ENCODE measurements at places on chromosomes 6 and 20. TPM values are rescaled to one million over a fixed set of nuclear protein-coding genes. Genes with fewer than 3 reads are reported as not detected.

GRCh38 chr6:4941782-4942672 lies 61.8 kb downstream of the RPP40 start:
- DNase-seq: no peak

The PLCB4 gene
- total RNA-seq: 52.9 TPM

DNA sequence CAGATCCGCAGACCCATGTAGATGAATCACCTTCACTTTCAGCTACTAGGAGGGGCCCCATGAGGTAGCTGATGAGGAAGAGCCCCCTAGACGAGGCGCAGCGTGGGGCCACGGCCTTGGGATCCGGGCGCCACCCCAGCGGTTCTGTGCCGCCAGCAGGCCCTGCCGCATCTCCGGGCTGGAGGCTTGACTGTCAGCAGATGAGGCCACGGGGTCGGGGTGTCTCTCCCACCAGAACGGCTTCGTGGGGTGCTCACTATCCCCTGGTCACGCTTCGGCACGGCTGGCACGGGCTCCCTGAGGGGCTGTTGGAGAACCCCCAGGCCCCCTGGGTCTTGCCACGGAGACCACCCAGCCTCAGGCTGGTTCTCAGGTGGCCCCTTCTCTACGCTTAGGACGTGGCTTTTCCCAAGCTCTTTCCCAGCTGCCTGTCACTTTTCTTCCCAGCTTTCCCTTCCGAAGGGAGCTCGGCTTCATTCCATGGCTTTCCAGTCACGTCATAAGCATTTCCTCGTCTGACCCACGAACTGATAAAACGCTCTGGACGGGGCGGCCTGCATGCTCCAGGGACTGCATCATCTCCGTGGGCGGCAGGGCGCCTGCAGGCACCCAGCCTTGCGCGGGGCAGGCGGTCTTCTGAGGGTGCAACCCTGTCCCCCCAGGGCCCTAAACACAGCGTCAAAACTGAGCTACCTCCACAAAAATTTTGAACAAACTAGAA lies 85.9 kb downstream of the THBS2 start:
- no peak for DNase-seq

DNA sequence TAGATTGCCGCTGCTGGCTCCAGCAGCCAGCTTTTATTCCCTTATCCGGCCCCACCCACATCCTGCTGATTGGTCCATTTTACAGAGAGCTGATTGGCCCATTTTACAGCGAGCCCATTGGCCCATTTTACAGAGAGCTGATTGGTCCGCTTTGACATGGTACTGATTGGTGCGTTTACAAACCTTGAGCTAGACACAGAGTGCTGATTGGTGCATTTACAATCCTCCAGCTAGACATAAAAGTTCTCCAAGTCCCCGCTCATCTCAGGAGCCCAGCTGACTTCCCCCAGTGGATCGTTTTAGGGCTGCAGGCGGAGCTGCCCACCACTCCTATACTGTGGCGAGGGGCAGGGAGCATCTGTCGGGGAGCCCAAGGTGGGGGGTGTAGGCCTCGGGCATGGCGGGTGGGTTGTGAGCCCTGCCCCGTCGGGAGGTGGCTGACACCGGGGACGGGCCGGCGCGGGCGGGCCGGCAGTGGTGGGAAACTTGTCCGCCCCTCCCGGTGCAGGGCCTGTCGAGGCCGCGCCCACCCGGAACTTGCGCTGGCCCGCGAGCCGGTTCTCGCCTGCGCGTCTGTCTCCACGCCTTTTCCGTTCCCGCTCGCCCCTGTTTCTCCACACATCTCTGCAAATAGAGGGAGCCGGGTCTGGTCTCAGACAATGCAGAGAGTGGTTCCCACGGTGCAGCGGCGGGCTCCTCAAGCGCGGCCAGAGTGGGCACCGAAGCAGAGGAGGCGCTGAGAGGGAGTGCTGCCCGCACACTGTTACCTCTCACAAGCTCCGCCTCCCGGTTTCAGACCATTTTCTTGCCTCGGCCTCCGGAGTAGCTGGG lies 86.1 kb upstream of the STMND1 start:
- no peak for DNase-seq

GRCh38 chr6:82875573-82876185 lies 190.0 kb downstream of the UBE3D start:
- no peak for DNase-seq

- DNase-seq: no peak
Observed at GRCh38 chr6:143601504-143601903, 76.3 kb upstream of the PHACTR2 start.

DNA sequence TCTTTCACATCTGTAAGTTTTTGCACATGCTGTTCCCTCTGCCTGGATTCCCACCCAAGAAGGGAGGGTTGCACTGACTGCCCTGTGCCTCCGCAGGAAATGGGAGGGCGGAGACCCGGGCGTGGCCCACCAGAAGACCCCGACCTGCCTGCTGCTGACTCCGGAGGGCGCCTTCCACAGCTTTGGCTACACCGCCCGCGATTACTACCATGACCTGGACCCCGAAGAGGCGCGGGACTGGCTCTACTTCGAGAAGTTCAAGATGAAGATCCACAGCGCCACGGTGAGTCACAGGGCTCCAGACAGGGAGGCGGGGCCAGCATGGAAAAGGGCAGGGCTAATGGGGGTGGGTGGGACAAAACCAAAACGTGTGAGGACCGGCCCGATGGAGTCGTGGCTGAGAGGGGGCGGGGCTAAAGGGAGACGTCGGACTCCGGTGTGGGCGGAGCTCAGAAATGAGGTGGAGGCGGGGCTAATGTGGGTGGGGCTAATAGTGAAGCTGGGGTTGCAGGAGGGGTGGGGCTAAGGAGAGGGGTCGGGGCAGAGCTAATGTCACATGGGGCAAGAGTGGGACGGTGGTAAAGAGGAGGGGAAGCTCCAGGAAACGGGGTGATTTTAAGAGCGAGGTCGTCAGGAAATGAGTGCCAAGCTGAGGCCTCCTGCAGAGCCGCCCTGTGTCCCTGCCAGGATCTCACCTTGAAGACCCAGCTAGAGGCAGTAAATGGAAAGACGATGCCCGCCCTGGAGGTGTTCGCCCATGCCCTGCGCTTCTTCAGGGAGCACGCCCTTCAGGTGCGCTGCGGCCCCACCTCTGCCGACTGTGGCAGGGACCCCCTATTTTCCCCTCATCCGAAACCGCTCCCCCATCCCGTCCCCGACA lies 12.6 kb downstream of the HSPA12B start:
- DNase-seq: peak; percentile 49

The RIPOR3 gene
- 34.1 TPM for total RNA-seq

- peak; percentile 78 for DNase-seq
Observed at GRCh38 chr20:33674294-33675135, at the start of gene NECAB3. TSS of gene NECAB3 (minus strand) at chr20:33674428. CDS start at chr20:33674352, 76 bp downstream.

The MLIP gene
- total RNA-seq: 182 TPM

GRCh38 chr20:49385465-49385864 lies 97.0 kb downstream of the KCNB1 start:
- no peak for DNase-seq

- DNase-seq: no peak
Observed at GRCh38 chr20:16284385-16285100, 288.7 kb downstream of the KIF16B start.

DNA sequence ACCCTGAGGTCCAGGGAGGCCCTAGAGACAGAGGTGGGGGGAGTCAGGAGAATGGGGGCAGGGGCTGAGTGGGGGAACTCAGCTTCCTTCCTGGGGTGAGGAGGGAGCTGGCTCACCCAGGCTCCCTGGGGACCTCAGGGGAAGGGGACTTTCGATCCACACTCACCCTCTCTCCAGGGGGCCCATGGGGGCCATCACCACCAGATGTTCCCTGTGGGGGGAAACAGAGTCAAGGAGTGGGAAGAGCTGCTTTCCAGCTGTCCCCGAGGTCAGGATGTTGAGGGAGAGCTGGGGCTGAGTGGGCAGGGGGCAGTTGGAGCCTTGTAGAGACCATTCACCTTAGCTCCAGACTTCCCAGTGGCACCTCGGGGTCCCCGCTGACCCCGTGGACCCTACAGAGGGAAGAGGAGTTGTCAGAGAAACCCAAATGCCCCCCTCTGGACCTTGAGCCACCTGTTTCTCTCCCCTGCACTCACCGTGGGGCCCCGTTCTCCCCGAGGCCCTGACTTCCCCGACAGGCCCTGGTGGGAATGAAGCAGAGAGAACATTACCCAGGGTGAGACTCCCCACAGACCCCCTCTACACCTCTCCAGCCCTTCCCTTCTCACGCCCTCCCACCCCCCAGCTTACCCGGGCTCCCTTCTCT lies 18.6 kb downstream of the COL11A2 start:
- DNase-seq: no peak

DNA sequence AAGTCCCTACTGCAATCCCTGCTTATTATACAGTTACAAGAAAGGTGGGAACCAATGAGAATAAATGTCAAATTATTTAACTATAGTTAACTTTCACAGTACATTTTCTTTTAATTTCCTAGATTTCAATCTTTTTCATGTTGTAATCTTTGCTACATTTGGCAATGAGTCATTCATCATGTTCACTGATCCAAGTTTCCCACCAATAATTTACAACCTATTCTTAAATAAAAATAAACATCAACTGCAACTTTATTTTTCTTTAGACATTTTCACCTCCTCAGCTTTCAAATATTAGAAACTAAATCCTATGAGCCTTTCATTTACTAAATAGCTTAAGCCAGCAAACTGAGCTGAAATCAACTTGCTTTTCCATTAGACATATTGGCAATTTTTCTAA lies 541.3 kb upstream of the BTBD3 start:
- no peak for DNase-seq

DNA sequence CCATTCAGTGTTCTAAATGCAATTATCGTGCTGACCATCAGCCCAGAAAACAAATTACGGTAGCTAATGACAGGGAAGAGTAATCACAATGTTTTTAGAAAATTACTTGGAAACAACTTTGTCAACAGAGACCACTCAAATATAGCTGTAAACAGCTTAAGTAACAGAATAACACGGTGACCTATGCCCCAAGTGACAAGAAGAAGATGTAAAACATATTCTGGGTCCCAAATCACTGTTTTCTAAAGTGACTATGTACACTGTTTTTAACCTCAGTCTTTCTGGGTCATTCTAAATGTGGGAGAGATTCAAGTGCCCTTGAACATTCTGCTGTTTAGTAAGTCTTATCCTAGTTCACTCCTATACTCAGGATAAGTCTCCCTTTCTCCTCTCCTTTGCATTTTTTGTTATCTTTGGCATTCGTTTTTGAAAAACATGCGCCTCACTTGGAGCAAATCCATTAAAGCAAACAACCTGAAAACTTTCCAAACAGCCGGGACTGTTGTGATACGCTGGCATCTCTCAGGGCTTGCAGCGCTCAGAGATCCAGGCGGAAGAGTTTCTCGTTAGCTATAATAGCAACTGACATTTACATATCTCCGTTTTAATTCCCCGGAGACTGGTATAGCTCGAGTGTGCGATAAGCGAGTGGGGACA lies 114.5 kb upstream of the SOX4 start:
- DNase-seq: no peak

DNA sequence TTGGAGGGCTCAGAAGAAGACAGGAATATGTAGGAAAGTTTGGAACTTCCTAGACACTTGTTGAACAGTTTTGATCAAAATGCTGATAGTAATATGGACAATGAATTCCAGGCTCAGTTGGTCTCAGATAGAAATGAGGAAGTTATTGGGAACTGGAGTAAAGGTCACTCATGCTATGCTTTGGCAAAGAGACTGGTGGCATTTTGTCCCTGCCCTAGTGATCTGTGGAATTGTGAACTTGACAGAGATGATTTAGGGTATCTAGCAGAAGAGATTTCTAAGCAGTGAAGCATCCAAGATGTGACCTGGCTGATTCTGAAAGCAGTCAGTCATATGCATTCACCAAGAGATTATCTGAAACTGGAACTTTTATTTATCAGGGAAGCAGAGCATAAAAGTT lies 45.1 kb downstream of the FRK start:
- DNase-seq: no peak

All from tibial nerve (tissue), 4 donors.